Sciatic nerve (tissue), 2 donors: ENCODE measurements at places on chromosomes 5 and 9.

GRCh38 chr5:150689120-150689519, 11.7 kb downstream of the RBM22 start:
- DNase-seq: no peak

DNA sequence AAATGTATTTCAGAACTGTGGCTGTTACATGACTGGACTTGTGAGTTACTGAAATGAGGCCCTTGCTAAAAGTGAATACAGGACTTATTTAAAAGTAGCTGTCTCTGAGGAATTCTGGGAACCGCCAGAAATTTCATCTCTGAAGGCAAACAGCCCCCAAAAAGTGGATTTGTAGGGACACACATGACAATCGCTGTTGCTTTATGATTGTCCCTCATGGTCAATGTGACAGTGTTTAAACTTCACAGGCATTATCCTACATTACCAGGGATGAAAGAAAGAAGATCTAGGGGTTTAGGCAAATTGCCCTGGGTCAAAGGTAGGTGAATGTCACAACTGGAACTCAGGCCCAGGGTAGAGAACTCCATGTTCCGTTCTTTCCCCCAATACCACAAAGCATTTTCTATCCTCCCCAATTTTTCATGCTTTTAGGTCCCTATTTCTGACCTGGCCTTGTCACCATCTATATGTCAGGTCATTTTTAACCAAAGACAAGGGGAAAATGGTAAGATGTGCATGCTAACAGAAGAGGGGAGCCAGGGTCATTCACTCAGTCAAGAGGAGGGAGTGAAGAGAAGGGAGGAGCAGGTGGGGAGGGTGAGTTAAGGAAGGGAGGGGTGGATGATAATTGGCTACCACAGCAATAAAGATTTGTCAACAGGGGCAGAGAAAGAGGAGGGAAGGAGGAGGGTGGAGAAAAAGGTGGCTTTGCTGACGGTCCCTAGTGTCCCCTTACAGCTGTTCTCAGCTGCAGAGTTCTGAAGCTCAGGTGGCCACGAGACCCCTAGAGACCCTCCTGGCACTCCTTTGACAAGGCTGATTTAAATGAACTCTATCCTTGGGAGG, 57.8 kb upstream of the GLRX start:
- no peak for DNase-seq

DNA sequence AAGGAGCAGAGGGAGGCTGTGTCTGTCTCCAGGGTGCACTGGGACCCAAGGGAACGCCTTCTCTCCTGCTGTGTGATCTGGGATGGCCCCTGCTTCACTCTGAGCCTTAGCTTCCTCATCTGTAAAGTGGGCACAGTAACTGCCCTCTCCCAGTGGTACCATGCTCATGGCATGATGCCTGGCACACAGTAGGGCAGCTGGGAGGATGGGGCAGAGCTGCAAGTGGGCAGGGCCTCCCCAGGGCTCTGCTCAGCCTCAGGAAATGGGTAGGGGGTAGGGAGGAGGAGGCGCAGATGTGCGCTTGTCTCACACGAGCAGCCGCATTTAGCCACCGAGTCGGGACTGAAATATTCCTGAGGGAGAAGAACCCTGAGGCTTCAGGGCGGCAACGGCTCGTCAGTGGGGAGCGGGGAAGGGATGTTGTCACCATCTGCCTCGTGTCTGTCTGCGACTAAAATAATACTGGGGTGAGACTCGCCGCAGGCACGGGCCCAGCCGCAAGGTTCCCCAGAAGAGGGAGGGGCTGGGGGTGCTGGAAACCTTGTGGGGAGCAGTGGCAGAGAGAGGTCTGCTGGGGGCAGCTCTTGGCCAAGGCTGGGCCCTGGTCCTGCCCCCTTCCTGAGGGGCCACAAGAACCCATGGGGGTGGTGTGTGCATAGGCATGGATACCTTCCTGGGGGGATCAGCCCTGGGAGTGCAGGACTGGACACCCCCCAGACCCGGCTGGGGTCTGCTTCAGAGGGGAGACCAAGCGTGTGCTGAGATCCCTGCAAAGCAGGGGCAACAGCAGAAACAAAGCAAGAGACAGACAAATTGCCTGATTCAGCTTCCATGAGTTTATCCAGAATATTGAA, 55.2 kb upstream of the PSD2 start:
- no peak for DNase-seq

- no peak for DNase-seq
Observed at GRCh38 chr5:131542723-131543122, 92.3 kb downstream of the RAPGEF6 start.

- no peak for DNase-seq
Observed at GRCh38 chr9:98374385-98375051, 119.1 kb upstream of the TBC1D2 start.

GRCh38 chr9:125238127-125238914, 2.8 kb downstream of the HSPA5 start:
- no peak for DNase-seq

DNA sequence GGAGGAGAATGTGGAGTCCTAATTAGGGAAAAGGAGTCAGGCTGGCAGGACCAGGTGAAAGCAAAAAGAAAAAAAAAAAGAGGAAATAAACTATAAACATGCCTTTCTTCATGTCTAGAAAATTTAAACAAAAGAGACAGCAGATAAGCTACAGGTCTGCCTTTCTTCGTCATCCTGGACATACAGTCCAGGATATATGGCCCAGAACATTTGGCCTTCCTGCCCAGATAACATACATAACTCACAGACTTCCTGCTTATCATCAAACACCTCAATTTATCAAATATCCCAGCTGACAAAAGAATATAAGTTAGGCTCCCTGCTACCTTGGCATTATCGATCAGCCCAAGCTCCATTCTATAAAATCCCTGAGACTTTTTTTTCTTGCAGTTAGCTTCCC, 11.2 kb downstream of the BTNL8 start:
- DNase-seq: no peak

- no peak for DNase-seq
Observed at GRCh38 chr5:149503006-149503405, 48.2 kb downstream of the CSNK1A1 start.

- no peak for DNase-seq
Observed at GRCh38 chr5:56615361-56616153, 199.8 kb upstream of the MAP3K1 start.

DNA sequence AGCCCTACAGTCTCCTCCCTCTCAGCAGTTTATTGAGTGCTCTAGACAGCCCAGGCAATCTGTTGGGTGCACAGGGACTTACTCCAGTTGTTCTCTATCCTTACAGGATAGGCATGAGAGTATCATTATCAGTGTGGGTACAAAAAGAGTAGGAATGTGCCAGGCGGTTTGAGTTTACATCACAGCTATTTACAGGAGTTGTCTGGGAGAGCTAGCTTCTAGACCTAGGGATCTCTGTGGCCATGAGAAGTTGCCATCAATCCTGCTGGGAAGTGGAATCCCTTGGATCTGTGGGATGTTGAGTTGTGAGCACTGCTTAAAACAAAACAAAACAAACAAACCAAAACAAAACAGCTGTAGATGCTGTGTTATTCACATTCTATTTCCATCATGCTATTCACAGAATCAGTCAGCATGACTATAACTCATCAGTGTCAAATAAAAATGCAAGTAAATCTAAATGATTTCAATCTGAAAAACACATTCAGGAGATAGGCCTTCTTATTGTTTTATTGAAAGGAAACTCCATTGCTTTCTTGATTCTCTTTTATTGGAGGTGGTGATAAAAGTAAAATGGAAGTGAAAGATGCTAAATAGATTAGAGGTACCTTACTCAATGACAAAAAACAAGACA, 552.4 kb upstream of the ZNF608 start:
- no peak for DNase-seq

- DNase-seq: no peak
Observed at GRCh38 chr9:98995971-98996504, 52.3 kb downstream of the COL15A1 start.

GRCh38 chr5:149913436-149914419, 30.9 kb downstream of the PDE6A start:
- no peak for DNase-seq

DNA sequence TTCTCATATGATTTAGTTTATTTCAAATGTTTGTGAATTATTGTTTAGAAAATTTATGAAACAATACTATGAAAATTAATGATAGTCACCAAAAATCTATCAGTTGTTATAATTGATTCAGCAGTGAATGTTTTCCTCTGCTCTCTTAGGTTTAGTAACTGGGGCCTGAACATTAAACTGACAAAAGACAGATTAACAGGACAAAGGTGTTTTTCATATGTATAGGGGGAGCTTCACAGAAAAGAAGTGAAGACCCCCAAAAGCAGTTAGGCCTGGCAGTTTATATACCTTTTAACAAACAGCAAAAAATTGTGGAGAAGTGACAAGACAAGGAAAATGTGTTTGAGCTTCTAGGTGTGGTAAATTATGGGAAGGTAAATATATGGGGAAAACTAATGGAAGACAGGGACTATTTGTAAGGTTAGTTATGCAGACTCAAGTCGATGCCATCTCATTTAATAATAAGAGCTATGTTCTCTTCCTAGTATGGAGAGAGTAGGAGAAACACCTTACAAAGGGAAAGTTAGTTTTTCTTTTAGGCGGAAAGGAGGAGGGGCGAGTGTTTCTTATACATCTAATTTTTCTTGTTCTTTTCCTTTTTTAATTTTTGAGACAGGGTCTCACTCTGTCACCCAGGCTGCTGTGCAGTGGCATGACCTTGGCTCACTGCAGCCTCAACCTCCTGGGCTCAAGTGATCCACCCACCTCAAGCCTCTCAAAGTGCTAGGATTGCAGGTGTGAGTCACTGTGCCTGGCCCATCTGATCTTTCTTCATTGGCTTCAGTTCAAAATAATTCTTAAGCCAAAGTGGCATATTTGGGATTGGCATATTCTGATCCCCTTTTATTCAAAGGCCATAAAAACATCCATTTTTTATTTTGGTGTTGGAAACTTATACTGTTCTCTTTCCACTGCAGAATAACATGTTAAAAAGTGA, 77.8 kb downstream of the C9orf153 start:
- no peak for DNase-seq
